CD8-positive, alpha-beta memory T cell (primary cell): ENCODE measurements at places on chromosomes 6 and 20. TPM values are rescaled to one million over a fixed set of nuclear protein-coding genes. Genes with fewer than 3 reads are reported as not detected.

The C4B gene
- polyA plus RNA-seq = 0.70 TPM

The PRDM13 gene
- 0.14 TPM for polyA plus RNA-seq

The MDFI gene
- not detected for polyA plus RNA-seq

The RIMS4 gene
- not detected for polyA plus RNA-seq

The MOXD1 gene
- polyA plus RNA-seq = 0.25 TPM
